ENCODE measurements at places on chromosomes 1 and 21.

DNA sequence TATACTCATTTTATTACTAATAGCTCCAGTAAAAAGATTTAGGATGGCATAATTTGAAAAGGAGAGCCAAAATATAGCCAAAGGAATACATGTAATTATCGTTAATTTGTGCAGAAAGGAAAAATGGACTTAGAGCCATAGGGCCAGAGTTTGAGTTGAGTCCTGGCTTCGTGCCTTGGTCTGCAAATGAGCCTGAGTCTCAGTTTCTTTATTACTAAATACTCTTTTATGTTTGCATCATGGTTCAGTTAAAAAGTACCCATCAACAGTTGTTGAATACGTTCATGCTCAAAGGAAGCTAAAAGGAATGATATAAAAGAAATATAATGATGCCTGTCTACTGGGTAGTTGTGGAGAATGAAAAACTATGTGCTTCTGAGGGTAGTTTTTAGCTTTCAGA lies 155.7 kb upstream of the FAM78B start:
- no peak for DNase-seq

- DNase-seq, result no peak
These were observed 681.2 kb downstream of the PLPP3 start for GRCh38 chr1:55898181-55898580.

- DNase-seq, result no peak
These were observed 478 bp upstream of the PRDM2 start for GRCh38 chr1:13699510-13699909.

DNA sequence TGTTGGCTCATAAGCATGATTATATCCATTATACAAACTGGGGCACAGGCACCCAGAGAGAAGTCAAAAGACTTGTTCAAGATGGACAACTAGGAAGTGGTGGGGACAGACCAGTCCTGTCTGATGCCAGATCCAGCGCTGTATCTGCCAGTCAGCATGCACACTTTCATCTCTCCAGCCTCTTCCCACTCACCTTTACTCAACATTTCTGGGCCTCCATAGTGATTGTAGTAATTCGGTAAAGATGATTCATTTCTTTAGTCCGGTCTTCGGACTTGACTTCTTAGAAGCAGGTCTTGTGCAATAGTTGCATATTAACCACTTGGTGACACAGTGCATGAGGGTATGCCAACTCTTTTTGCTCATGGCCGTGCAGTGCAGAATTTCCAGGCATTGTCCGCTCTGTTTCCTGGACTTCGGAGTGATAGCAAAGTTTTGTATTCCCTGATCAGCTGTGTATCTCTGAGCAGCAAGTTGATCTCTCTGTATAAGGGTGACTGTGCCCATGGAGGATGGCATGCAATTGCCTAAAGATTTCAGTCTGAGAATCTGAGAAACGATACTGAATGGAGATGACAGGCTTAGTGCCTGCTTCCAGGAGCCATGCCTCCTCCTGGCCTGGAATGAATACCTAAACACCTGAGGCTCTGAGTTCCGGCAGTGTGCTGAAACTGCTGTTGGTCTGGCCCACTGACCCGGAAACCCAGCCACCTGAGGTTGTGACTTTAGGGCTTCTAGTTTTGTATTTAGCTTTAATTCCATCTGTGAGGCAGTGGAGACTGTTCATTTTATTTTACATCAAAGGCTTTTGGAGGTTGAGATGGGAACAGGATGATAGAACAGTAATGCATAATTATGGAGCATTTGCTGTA lies 39.0 kb downstream of the GALNT2 start:
- DNase-seq, result no peak

DNA sequence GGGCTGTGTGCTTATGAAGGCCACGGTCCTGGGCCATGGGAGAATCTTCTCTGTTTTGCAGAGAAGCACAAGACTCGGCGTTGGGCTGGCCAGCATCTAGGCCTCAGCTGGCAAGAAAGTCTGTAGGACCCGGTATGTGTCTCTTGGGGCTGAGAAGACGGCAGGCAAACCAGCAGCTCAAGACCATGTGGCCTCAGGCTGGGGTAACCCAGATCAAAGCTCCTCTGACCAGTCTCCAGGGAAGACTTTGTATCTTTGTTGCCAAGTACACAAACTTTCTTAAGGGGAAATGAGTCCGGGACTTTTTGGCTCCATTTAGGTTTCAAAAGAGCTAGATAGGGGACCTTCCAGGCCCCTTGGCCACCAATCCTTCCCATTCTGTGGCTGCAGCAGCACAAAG lies 60.1 kb downstream of the PTP4A2 start:
- DNase-seq, result no peak

- DNase-seq, result no peak
These were observed 48.5 kb upstream of the RAB3GAP2 start for GRCh38 chr1:220320709-220321108.

DNA sequence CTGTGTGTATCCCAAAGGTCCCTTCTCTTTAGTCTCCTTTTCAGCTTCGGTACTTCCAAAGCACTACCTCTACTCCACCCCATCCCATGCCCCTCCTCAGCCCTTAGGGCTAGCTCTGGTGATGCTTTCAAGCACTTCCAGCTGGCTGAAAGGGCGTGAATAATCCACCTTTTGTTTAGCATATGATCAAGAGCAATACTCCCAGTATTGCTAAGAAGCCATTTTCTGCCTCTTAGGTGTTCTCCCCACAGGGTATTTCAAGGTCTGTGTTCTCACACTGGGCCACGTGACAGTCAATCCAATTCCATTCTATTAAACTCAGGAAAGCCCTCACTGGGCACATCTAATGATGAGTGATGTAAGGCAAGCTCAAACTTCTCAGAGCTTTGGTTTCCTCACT lies 298.5 kb upstream of the PROX1 start:
- DNase-seq, result no peak

GRCh38 chr1:155206891-155207805 lies 549 bp downstream of the THBS3 start:
- DNase-seq, result peak; percentile 89

GRCh38 chr1:27994060-27994459 lies 34.3 kb downstream of the XKR8 start:
- DNase-seq, result no peak

GRCh38 chr1:161379071-161379470 lies 11.4 kb upstream of the CFAP126 start:
- no peak for DNase-seq

DNA sequence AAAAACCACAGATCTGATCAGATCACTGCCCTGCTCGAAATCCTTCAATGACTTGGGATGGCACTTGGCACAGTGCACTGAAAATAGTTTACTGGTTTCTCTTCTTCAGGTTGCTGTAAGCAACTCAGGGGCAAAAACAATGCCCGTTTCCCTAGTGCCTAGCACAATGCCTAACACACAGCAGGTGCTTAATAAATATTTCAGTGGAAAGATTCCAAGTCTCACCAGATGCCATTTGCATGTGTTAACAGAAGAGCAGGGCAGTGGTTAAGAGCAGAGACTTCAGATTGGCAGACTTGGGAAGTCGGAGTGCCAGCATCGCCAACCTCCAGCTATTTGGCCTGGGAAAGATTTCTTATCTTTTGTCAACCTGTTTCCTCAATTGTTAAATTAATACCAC lies 10.9 kb upstream of the METTL25B start:
- DNase-seq, result no peak

GRCh38 chr1:50257029-50257428 lies 148.3 kb downstream of the ELAVL4 start:
- no peak for DNase-seq

- DNase-seq, result no peak
These were observed 18.5 kb downstream of the SON start for GRCh38 chr21:33561373-33561772.

DNA sequence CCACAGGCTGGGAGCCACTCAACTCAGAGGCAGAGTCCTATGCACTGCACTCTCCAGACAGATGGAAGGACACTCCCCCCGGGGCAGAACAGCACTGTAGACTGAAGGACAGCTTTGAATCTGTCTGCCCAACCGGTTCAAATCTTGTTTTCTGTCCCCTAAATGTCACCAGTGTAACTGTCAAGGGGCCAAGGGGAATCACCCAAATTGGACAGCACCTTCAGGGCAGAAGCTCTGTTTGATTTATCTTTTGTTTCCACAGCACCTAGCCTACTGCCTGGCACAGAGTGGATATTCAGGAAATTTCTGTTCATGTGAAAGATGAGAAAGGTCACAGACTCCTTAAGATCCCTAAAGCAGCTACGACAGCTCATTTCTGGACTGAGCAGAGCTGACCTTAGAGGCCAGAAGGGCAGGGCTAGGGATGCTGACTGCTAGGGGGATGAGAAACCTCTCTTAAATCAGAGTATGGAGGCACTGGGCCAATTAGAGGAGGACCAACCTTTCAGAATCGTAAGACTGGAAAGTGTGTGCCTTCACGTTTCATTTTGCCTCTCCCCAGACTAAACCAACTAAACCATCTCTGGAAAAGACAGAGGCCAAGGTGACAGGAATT lies 41.0 kb downstream of the ITPKB start:
- DNase-seq, result no peak

GRCh38 chr1:22791831-22792347 lies 81.2 kb downstream of the EPHB2 start:
- DNase-seq, result no peak

GRCh38 chr1:116006486-116006964 lies 30.2 kb downstream of the SLC22A15 start:
- DNase-seq, result no peak

GRCh38 chr1:54413295-54413694 lies 7.1 kb upstream of the SSBP3 start:
- DNase-seq, result no peak

- no peak for DNase-seq
These were observed 231.7 kb upstream of the B3GALT2 start for GRCh38 chr1:193417945-193418744.
